ENCODE measurements at places on chromosomes 12 and 14. TPM values are rescaled to one million over a fixed set of nuclear protein-coding genes. Genes with fewer than 3 reads are reported as not detected.

GLIPR1L2 gene
- total RNA-seq = 0.82 TPM

DNA sequence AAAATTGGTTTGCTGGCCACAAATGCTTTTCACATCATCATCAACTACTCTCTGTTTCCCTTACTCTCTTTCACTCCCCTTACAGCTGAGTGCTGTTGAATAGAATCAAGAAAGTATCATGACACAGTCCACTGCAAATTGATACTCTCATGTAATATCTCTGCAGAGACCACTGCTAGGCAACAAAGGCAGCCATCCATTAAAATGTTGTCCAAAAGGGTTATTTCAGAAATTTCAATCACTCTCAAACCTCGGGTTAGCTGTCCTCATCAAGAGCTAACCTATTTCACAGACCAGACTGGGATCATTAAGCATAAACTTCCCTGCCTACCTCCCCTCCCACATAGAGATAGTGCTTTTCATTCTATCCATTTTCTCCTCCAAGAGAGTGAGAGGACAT, 186.7 kb downstream of the PLCZ1 start:
- no peak for DNase-seq

GARIN6 gene
- not detected for total RNA-seq

DNA sequence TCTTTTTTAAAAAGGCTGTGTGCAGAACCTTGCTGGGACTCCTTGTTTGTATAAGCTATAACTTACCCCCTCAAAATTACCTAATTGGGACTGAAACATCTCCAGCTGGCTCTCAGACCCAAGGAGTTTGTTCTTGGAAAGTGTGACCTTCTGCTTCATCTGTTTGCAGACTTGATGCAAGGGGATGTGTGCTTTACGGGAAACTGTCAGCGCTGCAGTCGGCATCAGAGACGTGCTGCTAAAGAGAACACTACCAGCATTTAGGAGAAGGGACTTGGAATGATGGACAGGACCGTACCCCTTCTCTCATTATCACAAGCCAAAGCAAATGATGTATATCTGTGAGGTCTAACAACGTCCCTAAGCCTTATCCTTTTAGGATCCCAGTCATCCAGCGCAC, 174.2 kb upstream of the PARP11 start:
- no peak for DNase-seq

OR6C2 gene
- not detected for total RNA-seq

KDM2B gene
- total RNA-seq = 17.8 TPM

CD4 gene
- total RNA-seq = 21.2 TPM

DNA sequence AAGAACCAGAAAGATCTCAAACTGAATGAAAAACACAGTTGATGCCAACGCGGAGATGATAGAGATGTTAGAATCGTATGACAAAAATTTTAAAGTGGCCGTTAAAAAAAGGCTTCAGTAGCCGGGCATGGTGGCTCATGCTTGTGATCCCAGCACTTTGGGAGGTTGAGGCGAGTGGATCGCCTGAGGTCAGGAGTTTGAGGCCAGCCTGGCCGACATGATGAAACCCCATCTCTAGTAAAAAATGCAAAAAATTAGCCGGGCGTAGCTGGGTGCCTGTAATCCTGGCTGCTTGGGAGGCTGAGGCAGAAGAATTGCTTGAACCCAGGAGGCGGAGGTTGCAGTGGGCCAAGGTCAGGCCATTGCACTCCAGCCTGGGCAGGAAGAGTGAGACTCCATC, 5.4 kb upstream of the ACVRL1 start:
- no peak for DNase-seq

- DNase-seq = no peak
Measured at GRCh38 chr12:67669934-67670631, 21.5 kb downstream of the DYRK2 start.

- DNase-seq = no peak
Measured at GRCh38 chr12:54415221-54415929, 3.7 kb downstream of the ITGA5 start.

INTS13 gene
- 17.4 TPM for total RNA-seq

DNA sequence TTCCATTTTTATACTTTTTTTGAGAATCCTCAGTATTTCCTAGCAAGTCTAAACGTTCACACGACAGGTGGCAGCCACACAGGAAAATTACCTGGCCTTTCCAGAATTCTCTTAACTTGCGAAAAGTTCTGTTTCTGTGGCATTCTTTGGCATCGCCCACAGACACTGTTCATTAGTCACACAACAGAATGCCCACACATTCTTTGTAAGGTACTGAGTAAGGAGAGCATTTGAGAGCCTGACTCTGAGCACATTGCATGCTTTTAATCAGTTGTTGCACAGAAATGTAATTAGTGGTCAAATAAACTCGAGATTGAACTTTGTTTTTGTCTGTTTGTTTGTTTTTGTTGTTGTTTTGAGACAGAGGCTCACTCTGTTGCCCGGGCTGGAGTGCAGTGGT, 52.4 kb downstream of the LMNTD1 start:
- no peak for DNase-seq

NIN gene
- 51.2 TPM for total RNA-seq

DNA sequence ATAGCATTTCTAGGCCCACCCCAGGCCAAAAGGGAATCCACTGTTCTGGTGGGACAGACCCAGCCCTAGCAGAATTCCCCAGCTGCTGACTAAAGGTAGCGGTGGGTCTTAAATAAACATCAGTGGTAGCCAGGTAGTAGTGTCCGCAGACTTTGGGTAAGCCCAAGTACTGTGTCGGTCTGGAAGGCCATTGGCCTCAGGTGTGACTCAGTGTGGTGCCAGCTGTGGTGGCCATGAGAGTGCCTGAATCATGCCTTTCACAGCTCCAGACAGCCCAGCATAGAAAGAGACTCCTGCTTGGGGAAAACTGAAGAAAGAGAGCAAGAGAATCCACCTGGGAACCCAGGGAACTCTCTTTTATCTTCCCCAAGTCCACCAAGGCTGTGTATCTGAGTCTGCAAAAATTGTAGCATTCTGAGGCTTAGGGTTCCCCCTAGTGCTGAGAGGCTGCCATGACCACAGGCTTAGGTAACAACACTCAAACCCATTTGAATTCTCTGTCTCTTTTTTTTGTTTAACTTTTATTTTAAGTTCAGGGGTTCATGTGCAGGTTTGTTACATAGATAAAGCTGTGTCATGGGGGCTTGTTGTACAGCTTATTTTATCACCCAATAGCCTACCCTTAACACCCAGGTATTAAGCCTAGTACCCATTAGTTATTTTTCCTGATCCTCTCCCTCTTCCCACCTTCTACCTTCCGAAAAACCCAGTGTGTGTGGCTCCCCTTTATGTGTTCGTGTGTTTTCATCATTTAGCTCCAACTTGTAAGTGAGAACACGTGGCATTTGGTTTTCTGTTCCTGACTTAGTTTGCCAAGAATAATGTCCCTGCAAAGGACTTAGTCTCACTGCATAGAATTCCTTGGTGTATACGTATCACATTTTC, 16.7 kb upstream of the CD163L1 start:
- no peak for DNase-seq

TOMM20L gene
- not detected for total RNA-seq

- no peak for DNase-seq
Measured at GRCh38 chr12:29863665-29864064, 79.9 kb upstream of the TMTC1 start.

NR4A1 gene
- 439 TPM for total RNA-seq

DNA sequence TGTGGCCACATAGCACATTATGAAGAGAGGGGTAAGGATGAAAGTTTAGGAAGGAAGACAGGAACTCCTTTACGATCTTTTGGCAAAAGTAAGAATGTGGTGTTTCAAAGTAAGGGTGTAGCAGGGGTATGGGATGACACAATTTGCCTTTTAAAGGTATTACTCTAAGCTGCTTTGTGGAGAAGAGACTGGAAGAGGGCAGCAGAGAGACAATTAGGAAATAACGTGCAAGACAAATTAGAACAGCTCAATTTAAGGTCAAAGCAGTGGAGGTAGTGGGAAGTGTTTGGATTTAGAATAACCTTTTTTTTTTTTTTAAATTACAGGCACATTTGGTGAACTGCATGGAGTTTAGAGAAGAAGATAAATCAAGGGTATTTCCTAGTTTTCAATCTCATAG, 342.6 kb downstream of the NOVA1 start:
- no peak for DNase-seq

PRICKLE1 gene
- 8.9 TPM for total RNA-seq

GPX2 gene
- total RNA-seq = not detected

All from omental fat pad (tissue), 4 donors.